ENCODE measurements at places on chromosomes 3 and 15.

DNA sequence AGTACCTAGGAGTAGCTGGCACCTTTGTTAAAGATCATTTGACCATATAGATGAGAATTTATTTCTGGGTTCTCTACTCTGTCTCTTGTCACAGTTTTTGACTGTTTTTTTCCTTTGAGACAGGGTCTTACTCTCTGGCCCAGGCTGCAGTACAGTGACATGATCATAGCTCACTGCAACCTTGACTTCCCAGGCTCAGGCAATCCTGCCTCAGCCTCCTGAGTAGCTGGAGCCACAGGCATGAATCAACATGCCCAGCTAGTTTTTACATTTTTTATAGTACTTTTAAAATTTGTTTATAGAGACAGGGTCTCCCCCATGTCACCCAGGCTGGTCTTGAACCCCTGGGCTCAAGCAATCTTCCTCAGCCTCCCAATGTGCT lies 45.0 kb downstream of the BCL2L10 start:
- no peak for DNase-seq

DNA sequence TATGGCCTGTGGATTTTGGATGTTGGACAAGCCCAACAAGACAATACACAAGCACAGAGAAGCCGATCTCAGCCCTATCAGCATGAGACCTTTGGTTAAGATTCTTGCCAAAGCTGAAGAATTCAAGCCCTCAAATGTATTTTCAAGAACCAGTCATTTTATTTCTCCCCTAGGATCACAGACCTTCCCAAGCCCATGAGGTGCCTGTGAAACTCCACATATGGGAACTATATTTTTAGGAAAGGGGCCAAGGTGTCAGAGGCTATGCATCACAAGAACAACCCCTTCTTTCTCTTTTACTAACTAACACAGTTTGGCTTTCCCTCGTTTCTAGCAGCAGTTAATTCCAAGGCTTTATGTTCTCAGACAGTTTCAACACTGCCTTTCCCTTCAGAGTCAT lies 364.5 kb downstream of the MAGI1 start:
- DNase-seq = no peak

DNA sequence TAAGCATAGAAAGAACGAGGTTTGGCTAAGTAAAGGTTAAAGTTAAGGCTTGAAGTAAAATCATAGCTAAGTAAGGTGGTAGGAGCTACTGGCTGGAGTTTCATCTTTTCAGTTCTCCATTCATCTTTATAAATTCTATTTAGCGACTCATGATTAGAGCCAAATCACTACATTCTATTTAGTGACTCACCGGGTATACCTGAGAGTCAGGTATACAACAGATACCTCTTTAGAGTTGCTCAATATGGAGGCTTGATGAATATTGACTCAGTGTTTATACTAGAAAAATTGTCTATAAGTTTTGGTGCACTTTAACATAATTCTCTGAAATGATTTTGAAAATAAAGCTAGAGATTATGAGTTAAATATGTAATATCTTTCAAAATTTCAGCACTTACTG lies 328.8 kb upstream of the GRM7 start:
- no peak for DNase-seq

DNA sequence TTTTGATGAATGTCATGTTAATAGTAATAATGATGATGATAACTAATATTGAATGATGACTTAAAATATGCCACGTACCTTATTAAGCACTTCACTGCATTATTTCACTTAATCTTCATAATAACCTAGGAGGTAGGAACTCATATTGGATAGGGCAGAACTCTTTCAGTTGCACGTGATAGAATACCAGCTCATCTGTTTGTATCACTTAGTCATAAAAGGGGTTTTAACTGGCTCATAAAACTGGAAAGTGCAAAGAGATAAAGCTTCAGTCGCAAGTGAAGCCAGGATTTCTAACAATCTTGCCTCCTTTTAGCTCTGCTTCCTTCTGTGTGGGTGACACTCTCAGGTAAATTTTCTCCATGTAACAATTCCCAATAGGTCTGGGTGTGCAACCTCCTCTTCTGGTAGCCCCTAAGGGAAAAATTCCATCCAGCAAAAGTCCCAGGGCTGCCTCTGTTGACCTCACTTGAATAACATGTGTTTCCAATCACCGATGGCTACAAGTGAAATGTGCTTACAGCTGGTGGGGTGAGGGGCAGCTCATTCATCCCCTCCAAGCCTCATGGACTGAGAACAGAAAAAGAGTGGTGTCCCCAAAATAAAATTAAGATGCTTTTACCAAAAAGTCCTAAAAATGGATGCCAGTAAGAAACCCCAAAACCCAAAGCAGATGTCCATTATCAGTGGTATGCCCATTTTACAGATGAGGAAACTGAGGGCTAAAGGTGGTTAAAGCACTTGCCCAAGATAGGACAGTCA lies 9.3 kb downstream of the GXYLT2 start:
- DNase-seq = no peak

GRCh38 chr3:62876064-62876463 lies 848 bp upstream of the CADPS start:
- peak; percentile 39 for DNase-seq

DNA sequence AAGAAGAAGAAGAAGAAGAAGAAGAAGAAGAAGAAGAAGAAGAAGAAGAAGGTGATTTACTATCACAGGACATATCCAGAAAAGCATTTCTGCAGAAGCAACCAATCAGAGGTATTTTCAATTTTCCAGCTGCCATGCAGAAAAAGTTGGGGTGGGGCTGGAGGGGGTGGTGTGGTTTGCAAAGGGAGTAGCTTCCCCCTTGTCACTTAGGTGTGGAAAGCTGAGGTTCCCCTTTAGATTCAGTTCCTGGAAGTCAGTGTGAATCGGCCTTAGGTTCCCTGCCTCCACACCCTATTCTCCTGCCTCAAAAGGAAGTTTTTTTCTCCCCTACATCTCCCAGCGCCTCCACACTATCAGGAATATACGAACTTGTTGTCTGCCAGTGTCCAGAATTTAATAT lies 276.7 kb upstream of the ARRDC4 start:
- DNase-seq = no peak

GRCh38 chr15:93124126-93124525 lies 35.1 kb upstream of the RGMA start:
- no peak for DNase-seq

DNA sequence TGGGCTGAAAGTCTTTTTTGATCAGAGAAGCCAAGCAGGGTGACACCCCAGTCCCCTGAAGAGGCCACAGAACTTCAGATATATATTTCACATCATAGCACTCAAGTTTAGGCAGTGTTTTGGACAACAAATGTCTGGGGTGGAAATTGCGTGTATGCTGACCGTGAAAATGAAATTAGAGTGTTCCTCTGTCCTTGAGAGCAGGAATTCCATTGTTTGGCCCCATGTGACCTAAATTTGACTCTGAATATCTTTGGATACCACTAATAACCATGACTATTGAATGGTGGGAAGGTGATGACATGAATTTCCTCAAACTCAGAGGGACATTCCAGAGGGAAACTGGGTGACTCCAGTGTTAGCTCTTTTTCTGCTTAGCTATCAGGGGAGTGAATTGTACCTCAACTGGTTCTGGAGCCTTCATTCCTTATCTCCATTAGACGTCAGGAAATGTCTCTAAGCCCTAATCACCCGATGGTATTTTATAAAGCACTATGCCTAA lies 263.5 kb upstream of the RASGRP1 start:
- DNase-seq = no peak

DNA sequence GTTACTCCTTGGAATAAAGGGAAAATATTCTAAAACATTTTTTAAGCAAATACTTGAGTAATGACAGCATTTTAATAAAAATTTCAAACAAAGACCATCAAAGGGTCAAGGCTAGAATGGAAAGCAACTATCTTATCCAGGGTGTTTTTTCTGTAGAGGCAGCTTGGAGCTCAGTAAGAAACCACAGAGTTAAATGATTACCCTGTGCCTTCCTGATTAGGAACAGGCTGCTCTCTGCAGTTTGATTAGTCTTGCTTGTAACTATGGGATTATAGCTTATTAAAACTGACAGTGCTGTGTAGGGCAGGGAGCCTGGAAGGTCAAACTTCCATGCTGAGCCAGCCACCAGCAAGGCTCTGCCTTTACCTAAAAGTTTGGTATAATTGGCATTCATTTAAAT lies 33.1 kb downstream of the QTRT2 start:
- no peak for DNase-seq

- DNase-seq = no peak
Measured at GRCh38 chr15:24017470-24017869, 330.4 kb upstream of the NDN start.

DNA sequence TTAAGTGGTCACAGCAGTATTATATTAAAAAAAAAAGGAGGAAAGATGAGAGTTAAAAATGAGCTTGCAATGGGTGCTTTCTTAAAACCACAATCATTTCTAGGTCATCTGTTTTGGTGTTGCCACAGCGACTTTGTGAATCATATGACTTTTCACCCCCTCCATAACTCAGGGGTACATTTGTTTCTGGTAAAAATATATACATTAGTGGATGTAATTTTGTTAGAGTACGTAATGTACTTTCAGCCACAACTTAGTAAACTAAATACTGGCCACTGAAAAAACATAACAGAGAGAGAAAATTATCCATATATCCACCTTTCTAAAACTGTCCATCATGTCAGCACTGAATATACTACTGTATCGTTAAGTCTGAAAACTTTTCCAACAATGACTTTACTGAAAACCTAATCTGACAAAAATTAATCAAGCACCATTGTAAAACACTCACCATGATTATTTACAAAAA lies 3.4 kb downstream of the ANKRD28 start:
- no peak for DNase-seq
